Hair follicle dermal papilla cell (primary cell): ENCODE measurements at places on chromosomes 12 and 14. TPM values are rescaled to one million over a fixed set of nuclear protein-coding genes. Genes with fewer than 3 reads are reported as not detected.

The PIANP gene
- total RNA-seq: 0.24 and 2.1 TPM in 2 replicates

The TAS2R30 gene
- 3.6 and 8.8 TPM in 2 replicates for total RNA-seq

The MMP14 gene
- total RNA-seq: 612 and 680 TPM in 2 replicates

The TSHR gene
- total RNA-seq: 2.3 and 3.4 TPM in 2 replicates

The KSR2 gene
- total RNA-seq: 0.16 and 0.61 TPM in 2 replicates

The ALDH1L2 gene
- 58.7 and 66.9 TPM in 2 replicates for total RNA-seq

The TBX3 gene
- 30.8 and 36.2 TPM in 2 replicates for total RNA-seq

The CLEC1A gene
- 0.16 and 0.85 TPM in 2 replicates for total RNA-seq

The TMEM229B gene
- total RNA-seq: 1.6 and 1.8 TPM in 2 replicates

The KRT74 gene
- total RNA-seq: not detected in 2 replicates

The USP44 gene
- total RNA-seq: under 0.01 and 0.12 TPM in 2 replicates

The COA8 gene
- 20.4 and 22.6 TPM in 2 replicates for total RNA-seq
